Neuronal stem cell (in vitro differentiated cells): ENCODE measurements at places on chromosomes 6 and 20.
A peak's percentile ranks its signal among the peaks of the same experiment; 100 is the strongest.

GRCh38 chr6:2971420-2972218, at the start of gene SERPINB6:
Gene SERPINB6 (minus strand): TSS chr6:2971567. CDS start chr6:2959332, 12,235 bp downstream.
- H3K4me1 ChIP-seq: peaks cover 3% of the 10 kb centered on the region
- no peaks in the 10 kb centered on the region for H3K36me3 ChIP-seq
- H3K27ac ChIP-seq: peak within 1 kb of the TSS; percentile 52
- peak within 1 kb of the TSS; percentile 86 for H3K4me3 ChIP-seq
- DNase-seq: no peak
- no peaks in the 10 kb centered on the region for H3K27me3 ChIP-seq

- no peaks in the 10 kb centered on the region for H3K27me3 ChIP-seq
- DNase-seq: no peak
- H3K27ac ChIP-seq: no peak overlapping the region
- peaks cover 5% of the 10 kb centered on the region for H3K36me3 ChIP-seq
- peaks cover 13% of the 10 kb centered on the region for H3K4me1 ChIP-seq
Measured at GRCh38 chr20:31707994-31708735, 14.5 kb downstream of the BCL2L1 start.

GRCh38 chr20:3557237-3557785, 86.5 kb downstream of the ATRN start:
- H3K27me3 ChIP-seq: no peaks in the 10 kb centered on the region
- peaks cover 8% of the 10 kb centered on the region for H3K36me3 ChIP-seq
- DNase-seq: no peak
- H3K4me1 ChIP-seq: no peaks in the 10 kb centered on the region
- no peak overlapping the region for H3K4me3 ChIP-seq

DNA sequence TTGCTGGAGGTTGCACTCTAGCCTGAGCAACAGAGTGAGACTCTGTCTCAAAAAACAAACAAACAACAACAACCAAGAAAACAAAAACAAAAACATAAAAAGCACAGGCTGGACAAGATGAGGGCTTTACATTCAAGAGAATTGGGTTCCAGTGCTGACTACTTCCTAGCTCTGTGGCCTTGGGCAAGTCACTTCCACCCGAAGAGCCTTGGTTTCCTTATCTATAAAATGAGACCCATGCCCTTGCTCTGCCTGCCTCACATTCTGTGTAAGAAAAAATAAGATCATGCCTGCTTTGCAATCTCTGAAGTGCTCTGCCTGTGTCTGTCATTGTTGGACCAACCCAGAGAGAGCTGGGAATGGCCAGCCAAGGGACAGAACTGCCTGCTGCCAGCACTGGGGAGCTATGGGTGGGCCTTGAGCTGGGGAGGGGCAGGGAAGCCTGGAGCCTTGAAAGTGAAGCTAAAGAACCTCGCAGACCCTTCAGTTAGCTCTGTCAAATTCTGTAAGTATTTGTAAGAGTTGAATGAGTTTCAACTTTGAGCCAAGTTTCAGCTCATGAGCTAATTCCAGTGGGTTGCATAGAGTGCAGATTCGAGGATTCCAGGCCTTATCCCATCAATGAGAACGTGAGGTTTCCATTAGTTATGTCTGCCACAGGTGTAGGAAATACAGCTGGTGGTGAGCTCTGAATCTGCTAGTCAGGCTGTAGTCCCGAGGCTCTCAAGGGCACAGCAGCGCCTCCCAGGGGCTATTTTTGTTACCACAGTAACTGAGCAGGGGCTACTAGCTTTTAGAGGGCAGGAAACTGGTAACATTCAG, 93.2 kb downstream of the DLGAP4 start:
- no peaks in the 10 kb centered on the region for H3K27me3 ChIP-seq
- no peaks in the 10 kb centered on the region for H3K36me3 ChIP-seq
- DNase-seq: peak; percentile 32
- H3K4me3 ChIP-seq: no peak overlapping the region

DNA sequence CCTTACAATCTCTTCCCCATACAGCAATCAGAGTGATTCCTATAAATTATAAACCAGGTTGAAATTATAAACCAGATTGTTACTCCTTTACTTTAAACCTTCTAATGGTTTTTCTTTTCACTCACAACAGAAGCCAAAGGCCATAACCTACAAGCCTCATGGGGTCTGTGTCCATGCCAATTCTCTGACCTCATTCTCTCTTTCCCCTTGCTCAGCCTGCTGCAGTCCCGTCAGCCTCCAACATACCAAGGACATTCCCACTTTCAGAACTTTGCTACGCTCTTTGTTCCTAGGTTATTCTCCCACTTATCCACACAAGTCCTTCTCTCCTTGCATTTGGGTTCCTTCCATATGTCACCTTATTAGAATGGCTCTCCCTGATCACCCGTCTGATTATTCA, 277.9 kb upstream of the TCF21 start:
- H3K36me3 ChIP-seq: no peaks in the 10 kb centered on the region
- H3K27ac ChIP-seq: no peak overlapping the region
- H3K27me3 ChIP-seq: no peaks in the 10 kb centered on the region
- DNase-seq: no peak
- no peaks in the 10 kb centered on the region for H3K4me1 ChIP-seq

- peak; percentile 69 for DNase-seq
- no peaks in the 10 kb centered on the region for H3K36me3 ChIP-seq
- H3K4me3 ChIP-seq: peak within 1 kb of the TSS; percentile 74
- no peaks in the 10 kb centered on the region for H3K4me1 ChIP-seq
Measured at GRCh38 chr6:146598772-146599405, at the start of gene ADGB. Gene ADGB (plus strand): TSS chr6:146598972. CDS start chr6:146599041, 69 bp downstream.

DNA sequence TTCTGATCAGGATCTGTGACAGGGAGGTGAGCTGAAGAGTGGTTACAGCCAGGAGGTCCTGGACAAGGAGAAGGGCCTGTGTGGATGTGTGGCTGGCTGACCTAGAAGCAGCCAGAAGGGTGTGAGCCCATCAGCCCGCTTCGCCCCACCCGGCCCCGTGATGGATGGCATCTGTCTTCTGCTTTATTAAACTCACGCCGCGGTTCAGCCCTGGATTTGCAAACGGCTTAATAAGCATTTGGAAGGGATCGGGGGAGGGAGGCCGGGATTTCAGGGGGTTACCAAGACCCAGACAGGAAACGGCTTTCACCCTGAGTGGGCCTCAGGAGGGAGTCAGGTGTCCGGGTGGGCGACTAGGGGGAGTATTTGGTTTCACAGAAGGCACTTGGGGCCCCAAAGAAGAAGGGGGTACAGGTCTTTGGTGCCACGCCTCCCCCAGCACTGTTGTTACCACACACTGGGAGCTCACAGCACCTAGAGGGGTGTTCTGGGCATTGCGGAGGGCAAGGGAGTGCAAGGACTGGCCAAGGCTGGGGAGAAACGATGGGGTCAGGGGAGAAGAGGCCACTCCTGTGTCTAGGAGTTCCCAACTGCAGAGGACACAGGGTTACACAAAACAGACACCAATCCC, 53.8 kb upstream of the FOXP4 start:
- H3K27ac ChIP-seq: no peak overlapping the region
- no peak for DNase-seq
- H3K4me3 ChIP-seq: no peak overlapping the region
- peaks cover 46% of the 10 kb centered on the region for H3K4me1 ChIP-seq
- peaks cover 68% of the 10 kb centered on the region for H3K27me3 ChIP-seq

DNA sequence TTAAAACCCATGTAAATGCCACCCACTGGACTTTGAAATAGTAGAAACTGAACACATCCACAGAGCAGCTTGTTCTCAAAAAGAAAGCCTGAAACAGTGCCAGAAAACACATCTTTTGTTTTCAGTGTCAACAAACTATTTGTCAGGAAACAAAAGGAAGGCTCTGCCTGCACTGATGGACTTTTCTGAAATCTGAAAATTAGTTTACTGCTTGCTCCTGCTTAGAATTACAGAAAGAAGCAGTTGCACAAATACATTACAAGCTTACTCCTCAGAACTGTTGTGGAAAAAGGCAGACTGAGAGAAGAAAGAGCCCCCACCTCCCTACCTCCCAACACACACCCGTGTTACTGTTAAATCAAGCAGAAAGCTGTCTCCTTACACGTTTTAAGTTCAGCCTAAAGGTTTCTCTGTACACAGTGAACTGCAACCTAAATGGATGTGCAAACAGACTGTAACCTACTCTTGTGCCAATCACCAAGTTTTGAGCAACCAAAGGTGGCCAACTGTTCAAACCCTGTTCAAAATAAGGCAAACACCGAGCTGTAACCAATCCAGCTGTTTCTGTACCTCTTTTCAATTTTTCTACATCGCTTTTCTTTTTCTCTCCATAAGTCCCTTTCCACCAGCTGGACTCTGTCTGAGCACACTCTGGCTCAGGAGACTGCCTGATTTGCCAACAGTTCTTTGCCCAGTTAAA, 43.7 kb downstream of the FRK start:
- H3K4me3 ChIP-seq: no peak overlapping the region
- no peak for DNase-seq
- H3K27ac ChIP-seq: no peak overlapping the region
- no peaks in the 10 kb centered on the region for H3K4me1 ChIP-seq

DNA sequence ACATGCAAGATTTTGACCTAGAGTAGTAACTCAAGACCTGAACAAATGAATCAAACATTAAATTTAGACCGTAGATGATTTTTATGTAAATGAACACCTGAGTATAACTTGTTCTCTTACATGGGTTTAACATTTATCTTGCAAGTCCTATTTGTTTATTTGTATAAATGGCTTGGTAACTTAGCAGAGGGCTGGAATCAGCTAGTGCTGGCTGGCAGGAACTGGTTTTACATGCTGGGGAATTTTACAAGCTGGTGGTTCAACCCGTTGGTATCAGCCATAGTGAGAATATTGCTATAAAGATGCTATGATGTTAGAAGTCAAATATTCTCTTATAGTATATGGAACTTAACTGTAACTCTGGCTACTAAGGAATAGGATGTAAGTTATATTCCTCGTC, 8.9 kb downstream of the SLC22A2 start:
- H3K4me3 ChIP-seq: no peak overlapping the region
- DNase-seq: no peak
- H3K4me1 ChIP-seq: peaks cover 3% of the 10 kb centered on the region
- no peaks in the 10 kb centered on the region for H3K27me3 ChIP-seq
- no peaks in the 10 kb centered on the region for H3K36me3 ChIP-seq

GRCh38 chr20:38023181-38024001, 9.9 kb downstream of the TTI1 start:
- DNase-seq: no peak
- no peak overlapping the region for H3K27ac ChIP-seq
- H3K4me3 ChIP-seq: no peak overlapping the region
- H3K36me3 ChIP-seq: peaks cover 6% of the 10 kb centered on the region
- H3K27me3 ChIP-seq: no peaks in the 10 kb centered on the region
- H3K4me1 ChIP-seq: no peaks in the 10 kb centered on the region

DNA sequence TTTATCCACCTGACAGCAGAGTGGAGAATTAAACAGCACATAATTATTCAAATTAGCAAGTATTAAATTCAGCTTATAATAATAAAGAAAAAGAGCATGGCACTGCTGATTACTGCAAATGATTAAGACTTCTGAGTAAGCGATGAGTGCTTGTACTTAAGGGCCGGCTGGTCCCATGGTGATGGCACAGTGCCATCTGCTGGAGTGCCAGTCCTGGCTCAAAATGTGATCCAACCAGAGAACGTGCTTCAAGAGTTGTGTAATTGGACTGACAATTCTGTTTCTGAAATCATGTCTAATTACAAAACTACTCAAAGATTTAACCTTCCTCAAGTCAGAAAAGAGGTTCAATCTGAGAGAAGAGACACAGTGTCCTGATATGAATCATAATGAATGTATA, 181.6 kb upstream of the RGS17 start:
- H3K4me1 ChIP-seq: no peaks in the 10 kb centered on the region
- no peaks in the 10 kb centered on the region for H3K36me3 ChIP-seq
- no peak overlapping the region for H3K27ac ChIP-seq
- DNase-seq: no peak

GRCh38 chr20:36861625-36861874, 14.4 kb upstream of the TLDC2 start:
- H3K4me3 ChIP-seq: peak overlapping the region; percentile 95
- no peak overlapping the region for H3K27ac ChIP-seq
- peaks cover 7% of the 10 kb centered on the region for H3K4me1 ChIP-seq
- H3K36me3 ChIP-seq: peaks cover 24% of the 10 kb centered on the region
- no peaks in the 10 kb centered on the region for H3K27me3 ChIP-seq
- no peak for DNase-seq

- no peak for DNase-seq
- no peaks in the 10 kb centered on the region for H3K36me3 ChIP-seq
- H3K27me3 ChIP-seq: no peaks in the 10 kb centered on the region
- no peak overlapping the region for H3K27ac ChIP-seq
Measured at GRCh38 chr6:15904651-15905376, 224.1 kb upstream of the MYLIP start.
